ENCODE measurements at places on chromosomes 4 and X.

GRCh38 chr4:8893624-8894423 is 22.2 kb upstream of the HMX1 start:
- no peak for DNase-seq

GRCh38 chr4:123055943-123056342 is 133.5 kb upstream of the NUDT6 start:
- DNase-seq: no peak

DNA sequence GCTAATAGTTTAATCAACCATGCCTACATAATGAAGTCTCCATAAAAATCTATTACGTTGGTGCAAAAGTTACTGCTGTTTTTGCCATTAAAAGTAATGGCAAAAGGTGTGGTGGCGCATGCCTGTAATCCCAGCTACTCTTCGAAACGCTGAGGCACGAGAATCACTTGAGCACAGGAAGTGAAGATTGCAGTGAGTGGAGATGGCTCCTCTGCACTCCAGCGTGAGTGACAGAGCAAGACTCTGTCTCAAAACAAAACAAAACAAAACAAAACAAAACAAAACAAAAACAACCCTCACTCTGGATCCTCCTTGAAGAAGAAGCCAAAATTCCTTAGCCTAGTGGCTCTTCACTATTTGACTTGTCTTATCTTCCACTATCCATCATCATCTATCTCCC is 78.0 kb downstream of the MSN start:
- DNase-seq: no peak

GRCh38 chr4:38572793-38573192 is 91.2 kb upstream of the KLF3 start:
- no peak for DNase-seq

GRCh38 chr4:188221090-188221489 is 81.8 kb downstream of the TRIML1 start:
- no peak for DNase-seq

All from suppressor macrophage treated with lipopolysaccharide for 4 hours (primary cell).